ENCODE measurements at places on chromosomes 11 and 22.
A peak's percentile ranks its signal among the peaks of the same experiment; 100 is the strongest.

DNA sequence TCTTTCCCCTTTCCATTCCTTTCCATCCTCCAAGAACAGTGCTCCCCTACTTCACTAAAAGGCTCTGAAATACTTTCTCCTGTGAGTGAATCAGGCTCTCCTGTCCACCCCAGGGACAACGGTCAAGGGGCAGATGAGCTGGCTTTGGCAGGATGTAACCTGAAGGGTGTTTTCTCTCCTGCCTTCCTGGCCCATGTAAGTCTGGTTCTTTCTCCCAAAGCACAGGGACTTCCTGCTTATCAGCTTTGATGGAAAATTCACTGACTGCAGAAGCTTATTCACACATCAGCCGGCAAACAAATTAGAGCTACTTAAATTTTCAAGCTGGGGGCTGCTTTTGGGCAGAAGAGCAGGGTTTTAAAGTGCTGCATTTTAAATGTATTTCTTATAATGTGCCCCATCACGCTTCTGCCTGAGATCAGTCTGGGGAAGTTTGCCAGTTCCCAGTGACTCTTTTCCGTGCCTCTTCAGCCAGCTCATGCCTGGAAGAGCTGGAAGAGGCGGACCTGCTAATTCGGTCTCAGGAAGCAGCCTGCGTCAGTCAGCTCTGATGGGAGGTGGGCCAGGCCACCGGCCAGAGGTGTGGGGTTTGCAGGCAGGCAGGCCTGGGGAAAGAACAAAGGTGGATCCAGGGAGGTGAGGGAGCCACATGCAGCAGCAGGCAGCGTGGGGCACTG lies 140.4 kb upstream of the TBCEL start:
- no peak for DNase-seq

DNA sequence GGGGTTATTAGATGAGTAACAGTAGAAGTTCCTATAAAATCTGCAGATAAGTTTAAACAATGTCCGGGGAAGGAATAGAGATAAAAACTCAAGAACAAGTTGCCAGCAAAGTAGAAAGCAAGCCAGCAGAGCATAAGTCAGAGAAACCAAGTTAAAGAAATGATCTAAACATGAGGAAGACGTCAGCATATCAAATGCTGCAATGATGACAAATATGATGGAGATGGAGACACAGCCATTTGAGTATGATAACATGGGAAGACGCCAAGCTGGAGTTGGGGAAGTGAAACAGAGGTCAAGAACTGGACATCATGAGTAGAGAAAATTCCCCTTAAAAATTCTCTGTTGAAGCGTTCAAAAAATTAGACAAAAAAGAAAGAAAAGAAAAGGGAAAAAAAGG lies 571.5 kb downstream of the CNTN5 start:
- no peak for DNase-seq

DNA sequence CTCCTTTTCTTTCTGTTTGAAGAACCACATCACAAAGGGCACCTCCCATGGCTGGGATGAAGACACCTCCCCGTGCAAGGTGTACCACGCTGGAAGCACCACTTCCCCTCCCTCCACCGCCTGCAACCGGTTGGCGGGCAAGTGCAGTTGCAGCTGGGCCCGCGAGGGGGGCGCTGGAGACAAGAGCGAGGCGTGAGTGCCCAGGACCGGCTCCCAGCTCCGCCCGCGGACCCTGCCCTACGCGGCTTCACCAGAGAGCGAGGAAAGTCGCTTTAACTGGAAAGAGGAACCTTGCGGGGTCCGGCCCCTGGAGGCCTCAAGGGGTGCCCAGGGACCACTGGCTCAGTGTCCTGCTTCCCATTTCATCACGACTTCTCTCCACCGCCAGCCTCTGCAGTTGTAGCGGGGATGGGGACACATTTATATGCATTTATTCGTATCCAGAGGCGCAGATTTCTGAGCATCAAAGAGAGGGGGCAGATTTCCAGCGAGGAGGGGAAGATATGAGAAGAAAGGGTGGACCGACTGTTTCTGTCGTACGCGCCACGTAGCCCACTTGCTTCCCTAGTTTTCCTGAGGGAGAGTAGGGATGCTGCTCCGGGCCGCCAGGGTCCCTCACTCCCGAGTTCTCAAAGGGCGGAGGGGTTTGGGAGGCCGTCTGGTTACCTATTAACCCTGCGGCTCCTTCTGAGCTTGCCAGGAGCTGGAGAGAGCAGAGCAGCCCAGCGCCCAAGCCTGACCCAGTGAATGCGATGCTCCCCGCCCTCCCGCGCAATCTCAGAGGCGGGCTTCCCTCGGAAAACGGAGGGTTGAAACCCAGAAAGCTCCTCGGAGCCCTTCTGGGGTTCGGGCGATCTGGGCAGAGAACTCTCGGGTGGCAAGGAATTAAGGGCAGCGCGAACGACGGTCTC lies 3.5 kb downstream of the ESAM start:
- peak; percentile 100 for DNase-seq

- no peak for DNase-seq
Measured at GRCh38 chr11:16412525-16413172, 56.3 kb upstream of the SOX6 start.

- no peak for DNase-seq
Measured at GRCh38 chr11:12800871-12801270, 126.7 kb downstream of the TEAD1 start.

GRCh38 chr11:4183410-4184057 lies 88.9 kb downstream of the RRM1 start:
- DNase-seq = no peak

- no peak for DNase-seq
Measured at GRCh38 chr11:119223856-119224255, 17.7 kb downstream of the CBL start.

- no peak for DNase-seq
Measured at GRCh38 chr22:23621082-23621780, 10.9 kb downstream of the DRICH1 start.

- DNase-seq = no peak
Measured at GRCh38 chr22:25892678-25893077, 150.7 kb downstream of the MYO18B start.

DNA sequence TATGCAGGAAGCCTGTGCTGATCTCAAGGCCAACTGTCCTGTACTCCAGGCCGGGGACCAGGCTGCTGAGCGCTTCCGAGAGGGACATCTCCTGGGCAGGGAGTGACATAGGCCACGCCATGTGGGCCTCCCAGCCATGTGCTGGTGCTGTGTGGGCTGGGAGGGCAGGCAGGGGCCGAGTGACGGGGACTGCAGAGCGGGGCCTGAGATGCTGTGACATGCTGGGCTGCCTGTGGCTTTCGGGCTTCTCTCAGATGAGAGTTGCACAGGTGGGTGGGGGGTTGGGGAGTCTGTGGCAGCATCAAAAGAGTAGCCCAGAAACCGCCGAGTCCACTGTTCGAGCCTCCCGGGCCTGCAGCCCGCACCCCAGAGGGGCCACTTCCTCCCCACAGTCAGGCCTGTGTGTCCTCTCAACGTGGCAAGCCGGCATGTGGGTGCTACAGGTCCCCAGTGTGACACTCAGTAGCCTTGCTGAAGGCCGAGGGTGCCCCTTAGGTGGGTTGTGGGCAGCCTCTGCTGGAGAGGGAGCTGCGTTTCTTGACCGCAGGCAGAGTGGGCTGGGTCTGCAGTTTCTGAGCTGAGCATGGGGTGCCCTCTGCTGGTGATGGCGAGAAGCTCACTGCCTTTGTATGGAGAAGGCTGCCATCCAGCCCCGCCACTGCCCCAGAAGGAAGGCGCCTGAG lies 101.2 kb downstream of the BCR start:
- peak; percentile 33 for DNase-seq
